A549 treated with Hydrocortisone at 1 μM for 4 hours (cell line): ENCODE measurements at places on chromosomes 12 and 14. TPM values are rescaled to one million over a fixed set of nuclear protein-coding genes. Genes with fewer than 3 reads are reported as not detected.

Gene EIF2S3B
- total RNA-seq = 0.43 to 0.97 TPM (median 0.52 TPM) in 5 replicates

Gene LRRC10
- not detected in 5 replicates for total RNA-seq

Gene IAPP
- not detected in 5 replicates for total RNA-seq

Gene SOAT2
- 0.10 to 0.37 TPM (median 0.26 TPM) in 5 replicates for total RNA-seq

Gene CCDC38
- total RNA-seq = 0.07 to 0.30 TPM (median 0.14 TPM) in 5 replicates

Gene TAS2R42
- not detected in 5 replicates for total RNA-seq

Gene KRT75
- total RNA-seq = 0.07 to 0.18 TPM (median 0.09 TPM) in 5 replicates

Gene DACT1
- total RNA-seq = 0.42 to 0.62 TPM (median 0.58 TPM) in 5 replicates

Gene NPAS3
- total RNA-seq = not detected in 5 replicates

Gene TMEM19
- total RNA-seq = 27.2 to 34.6 TPM (median 32.7 TPM) in 5 replicates

Gene PRB2
- total RNA-seq = not detected in 5 replicates

Gene CLEC4C
- total RNA-seq = not detected in 5 replicates

Gene ASPG
- 0.09 TPM in 1 of 5 replicates, not detected in the others for total RNA-seq

Gene HPD
- 1.4 to 2.1 TPM (median 1.9 TPM) in 5 replicates for total RNA-seq

Gene ZCCHC8
- total RNA-seq = 22.2 to 24.9 TPM (median 22.7 TPM) in 5 replicates

Gene SLC25A47
- not detected in 5 replicates for total RNA-seq

Gene TMEM119
- 0.17 to 0.20 TPM in 2 of 5 replicates, not detected in the others for total RNA-seq

Gene ZDHHC22
- 0.18 to 0.37 TPM (median 0.23 TPM) in 5 replicates for total RNA-seq

Gene ABCB9
- 10.9 to 12.4 TPM (median 11.6 TPM) in 5 replicates for total RNA-seq

Gene SOX5
- total RNA-seq = not detected in 5 replicates

Gene LRTM2
- total RNA-seq = 0.07 to 0.15 TPM in 2 of 5 replicates, not detected in the others

Gene MMP14
- total RNA-seq = 0.41 to 0.78 TPM (median 0.66 TPM) in 5 replicates

Gene DPPA3
- not detected in 5 replicates for total RNA-seq

Gene KRT83
- total RNA-seq = 2.1 to 7.9 TPM (median 6.3 TPM) in 5 replicates

Gene RND1
- total RNA-seq = 4.3 to 5.7 TPM (median 5.0 TPM) in 5 replicates

Gene ADAM21
- total RNA-seq = 0.03 TPM in 2 of 5 replicates, not detected in the others

Gene BDKRB2
- 0.80 to 1.4 TPM (median 1.1 TPM) in 5 replicates for total RNA-seq

Gene FOXN4
- 0.03 to 0.08 TPM (median 0.03 TPM) in 3 of 5 replicates, not detected in the others for total RNA-seq

Gene PIK3C2G
- total RNA-seq = not detected in 5 replicates

Gene PLA2G1B
- not detected in 5 replicates for total RNA-seq

Gene P2RX2
- total RNA-seq = not detected in 5 replicates

Gene NABP2
- 55.6 to 63.2 TPM (median 62.6 TPM) in 5 replicates for total RNA-seq

Gene LMBR1L
- total RNA-seq = 13.4 to 15.4 TPM (median 14.5 TPM) in 5 replicates

Gene PIWIL1
- not detected in 5 replicates for total RNA-seq

Gene CLEC9A
- total RNA-seq = not detected in 5 replicates

Gene PPP2R5C
- 61.0 to 73.2 TPM (median 67.3 TPM) in 5 replicates for total RNA-seq

Gene LRP1
- 12.2 to 18.6 TPM (median 13.7 TPM) in 5 replicates for total RNA-seq
